ENCODE measurements at places on chromosomes 13 and 19.

GRCh38 chr13:101303521-101303920 is 112.8 kb downstream of the NALCN start:
- DNase-seq = no peak

- peak; percentile 44 for DNase-seq
Observed at GRCh38 chr13:27476943-27477703, 26.8 kb upstream of the MTIF3 start.

DNA sequence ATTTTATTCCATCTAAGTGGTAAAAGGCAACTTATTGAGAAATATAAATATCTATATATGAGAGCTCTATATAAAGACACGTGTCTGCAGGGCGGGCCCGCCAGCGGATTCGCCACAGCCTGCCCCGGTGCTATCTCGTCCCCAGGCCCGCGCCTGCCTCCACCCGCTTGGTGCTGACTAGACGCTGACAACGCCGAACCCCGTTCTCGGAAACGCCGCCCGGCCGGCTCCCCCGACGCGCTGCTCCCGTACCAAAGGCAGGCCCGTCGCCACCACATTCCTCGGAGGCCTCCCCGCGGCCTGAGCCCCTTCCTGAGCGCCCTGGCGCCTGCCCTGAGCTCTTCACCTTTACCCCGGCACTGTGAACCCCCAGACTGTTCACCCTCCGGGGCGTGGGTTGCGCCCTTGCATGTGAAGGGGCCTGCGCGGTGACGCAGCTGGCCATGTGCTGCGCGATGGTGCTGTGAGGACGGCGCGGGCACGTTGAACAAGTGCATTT is 6.0 kb downstream of the PLEKHJ1 start:
- no peak for DNase-seq

DNA sequence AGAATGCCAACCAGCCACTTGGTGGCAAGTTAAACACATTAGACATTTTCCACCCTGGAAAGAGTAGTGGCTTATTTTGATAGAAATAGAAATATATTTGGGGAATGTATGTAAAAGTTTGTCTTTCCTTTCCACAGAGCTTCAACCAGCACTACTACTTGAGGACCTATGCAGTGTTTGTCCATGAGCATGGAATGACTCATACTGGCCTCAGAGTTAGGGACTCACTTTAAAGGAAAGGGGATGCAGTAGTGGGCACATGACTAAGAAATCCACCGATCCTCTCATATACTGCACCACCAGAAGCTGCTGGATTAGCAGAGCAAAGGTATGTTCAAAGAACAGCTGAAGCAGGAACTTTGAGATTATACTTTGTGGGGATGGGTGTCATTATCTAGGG is 62.6 kb downstream of the LACC1 start:
- no peak for DNase-seq

DNA sequence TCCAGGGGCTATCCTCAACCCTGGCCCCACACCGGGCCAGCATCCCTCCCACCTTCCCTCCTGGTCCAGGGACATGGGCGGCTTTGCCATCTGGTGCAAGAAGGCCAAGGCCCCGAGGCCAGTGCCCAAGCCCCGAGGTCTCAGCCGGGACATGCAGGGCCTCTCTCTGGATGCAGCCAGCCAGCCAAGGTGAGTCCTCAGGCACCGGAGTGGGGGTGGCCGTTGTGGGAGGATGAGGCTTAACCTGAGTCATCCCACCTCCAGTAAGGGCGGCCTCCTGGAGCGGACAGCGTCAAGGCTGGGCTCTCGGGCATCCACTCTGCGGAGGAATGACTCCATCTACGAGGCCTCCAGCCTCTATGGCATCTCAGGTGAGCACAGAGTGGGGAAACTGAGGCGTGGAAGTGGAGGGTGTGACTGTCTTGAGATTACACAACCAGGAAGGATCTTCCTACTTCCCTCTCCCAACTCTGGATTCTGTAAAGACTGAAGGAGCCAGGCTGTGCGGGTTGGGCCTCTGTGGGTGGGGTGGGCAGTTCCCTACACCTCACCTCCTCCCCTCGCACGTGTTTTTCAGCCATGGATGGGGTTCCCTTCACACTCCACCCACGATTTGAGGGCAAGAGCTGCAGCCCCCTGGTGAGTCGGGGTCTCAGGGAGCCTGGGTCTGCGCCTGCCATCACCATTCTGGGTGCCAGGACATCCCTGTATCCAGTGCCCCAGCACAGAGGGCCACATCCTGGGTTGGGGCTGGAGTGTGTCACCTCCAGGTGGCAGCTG is 3.8 kb downstream of the MVB12A start:
- no peak for DNase-seq

DNA sequence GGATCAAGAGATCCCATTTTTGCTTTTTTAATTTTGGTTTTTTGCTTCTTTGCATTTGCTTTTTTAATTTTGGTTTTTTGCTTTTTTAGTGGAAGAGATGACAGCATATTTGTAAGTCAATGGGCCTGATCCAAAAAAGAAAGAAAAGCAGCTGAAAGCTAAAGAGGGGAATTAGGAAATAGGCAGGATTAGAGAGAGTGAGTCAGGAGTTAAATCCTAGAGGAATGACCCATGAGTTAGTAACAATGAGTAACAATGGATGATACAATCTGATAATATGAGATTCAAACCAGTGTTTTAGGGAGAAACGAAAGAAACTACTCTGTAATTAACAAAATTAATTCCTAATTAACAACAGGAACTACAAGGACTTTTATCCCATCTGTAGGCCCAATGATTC is 111.2 kb upstream of the SGCG start:
- DNase-seq = peak; percentile 87

- no peak for DNase-seq
Observed at GRCh38 chr19:29524912-29525831, 622 bp upstream of the VSTM2B start.

DNA sequence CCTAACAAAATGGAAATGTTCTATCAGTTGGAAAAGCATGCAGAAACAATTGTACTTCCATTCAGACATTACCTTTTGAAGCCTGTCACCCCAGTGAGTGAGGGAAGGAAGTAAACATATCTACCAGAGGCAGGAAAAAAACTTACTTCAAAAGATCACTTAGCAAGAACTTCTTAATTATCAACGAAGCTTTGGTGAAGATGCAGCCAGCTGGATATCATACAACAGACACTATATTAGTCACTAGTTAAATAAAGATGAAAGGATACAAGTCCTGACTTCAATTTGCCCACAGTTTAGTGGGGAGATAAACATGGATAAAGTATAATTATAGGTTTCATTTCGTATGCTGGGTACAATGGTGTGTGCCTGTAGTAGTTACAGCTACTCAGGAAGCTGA is 148.8 kb downstream of the TNFRSF19 start:
- DNase-seq = no peak

- DNase-seq = no peak
Observed at GRCh38 chr19:41327076-41327575, 17.2 kb downstream of the CCDC97 start.

- DNase-seq = no peak
Observed at GRCh38 chr19:12774588-12775555, at the start of gene HOOK2. Gene HOOK2, minus strand, starts transcription at chr19:12775552. Its CDS starts 103 bp downstream, at chr19:12775449.

DNA sequence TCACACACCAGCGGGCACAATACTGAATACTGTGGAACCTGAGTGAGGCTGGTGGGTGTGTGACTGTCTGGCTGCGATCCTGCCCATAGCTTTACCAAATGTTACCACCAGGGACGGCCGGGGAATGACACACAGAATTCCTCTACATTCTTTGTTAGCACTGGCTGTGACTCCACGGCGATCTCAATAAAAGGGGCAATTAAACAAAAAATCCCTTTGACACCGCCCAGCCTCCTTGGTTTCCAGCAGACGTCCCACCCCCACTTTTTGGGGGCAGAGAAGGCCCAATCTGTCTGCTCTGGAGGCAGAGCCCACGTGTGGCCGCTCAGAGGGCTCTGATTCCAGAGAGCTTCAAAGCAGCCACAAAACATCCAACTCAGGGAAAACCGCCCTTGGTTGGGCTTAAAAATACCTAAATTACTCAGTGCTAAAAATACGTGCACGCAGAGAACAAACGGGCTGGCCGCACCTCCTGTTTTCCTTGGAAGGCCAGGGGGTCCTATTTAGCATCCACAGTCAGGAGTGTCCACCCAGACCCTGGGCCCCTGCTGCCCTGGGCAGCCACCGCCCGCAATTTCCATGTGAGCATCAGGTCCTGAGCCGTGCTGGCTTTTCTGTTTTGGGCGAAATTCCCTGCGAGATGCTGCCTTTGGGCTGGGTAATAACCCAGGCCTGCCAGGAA is 47.8 kb downstream of the GADD45B start:
- peak; percentile 81 for DNase-seq

DNA sequence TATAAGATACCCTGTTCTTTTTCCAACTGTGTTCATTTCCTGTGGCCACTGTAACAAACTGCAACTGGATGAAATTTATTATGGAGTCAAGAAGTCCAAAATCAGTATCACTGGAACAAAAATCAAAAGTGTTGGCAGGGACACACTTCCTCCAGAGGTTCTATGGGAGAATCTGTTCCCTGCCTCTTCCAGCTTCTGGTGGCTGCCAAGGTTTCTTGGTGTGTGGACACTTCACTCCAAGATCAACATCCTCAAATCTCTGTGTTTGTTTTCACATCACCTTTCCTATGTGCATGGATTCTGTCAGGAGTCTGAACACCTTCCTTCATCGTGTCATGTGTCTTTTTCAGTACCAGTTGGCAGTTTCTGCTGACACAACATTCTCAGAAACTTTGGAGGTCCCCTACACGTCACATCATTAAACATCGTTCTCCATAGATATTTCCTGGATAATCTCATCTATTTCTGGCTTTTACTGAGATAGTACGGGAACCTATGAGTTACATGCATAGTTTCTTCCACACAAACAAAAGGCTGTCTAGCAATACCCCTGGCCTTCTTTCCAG is 15.2 kb upstream of the EFNB2 start:
- no peak for DNase-seq

- no peak for DNase-seq
Observed at GRCh38 chr19:40627486-40628279, 26.5 kb downstream of the LTBP4 start.

GRCh38 chr13:49348751-49349150 is 95.1 kb downstream of the CAB39L start:
- DNase-seq = no peak

- DNase-seq = no peak
Observed at GRCh38 chr13:112918266-112918665, 50.7 kb upstream of the MCF2L start.

DNA sequence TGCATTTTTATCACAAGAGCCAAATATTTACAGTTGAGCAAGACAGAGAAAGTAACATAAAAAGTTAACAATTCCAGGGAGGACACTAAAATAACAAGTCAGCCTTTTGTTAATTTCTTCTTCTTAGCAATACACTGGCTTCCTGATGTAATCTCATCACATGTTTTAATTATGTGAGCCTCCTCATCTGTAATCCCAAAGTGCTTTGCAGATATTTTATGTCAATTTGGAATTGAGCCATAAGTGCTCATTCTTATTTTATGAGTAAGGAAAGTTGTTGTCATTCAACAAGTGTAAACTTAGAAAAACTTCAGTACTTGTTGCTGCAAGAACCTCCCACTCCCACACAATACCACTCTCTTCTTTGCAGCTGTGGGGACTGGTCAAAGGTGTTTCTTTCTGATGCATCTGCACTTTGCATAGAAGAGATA is 223.6 kb downstream of the GPC6 start:
- DNase-seq = peak; percentile 55

GRCh38 chr13:77002590-77003190 is 10.8 kb downstream of the CLN5 start:
- DNase-seq = peak; percentile 76

GRCh38 chr13:94195715-94196114 is 283.8 kb downstream of the DCT start:
- DNase-seq = peak; percentile 67

DNA sequence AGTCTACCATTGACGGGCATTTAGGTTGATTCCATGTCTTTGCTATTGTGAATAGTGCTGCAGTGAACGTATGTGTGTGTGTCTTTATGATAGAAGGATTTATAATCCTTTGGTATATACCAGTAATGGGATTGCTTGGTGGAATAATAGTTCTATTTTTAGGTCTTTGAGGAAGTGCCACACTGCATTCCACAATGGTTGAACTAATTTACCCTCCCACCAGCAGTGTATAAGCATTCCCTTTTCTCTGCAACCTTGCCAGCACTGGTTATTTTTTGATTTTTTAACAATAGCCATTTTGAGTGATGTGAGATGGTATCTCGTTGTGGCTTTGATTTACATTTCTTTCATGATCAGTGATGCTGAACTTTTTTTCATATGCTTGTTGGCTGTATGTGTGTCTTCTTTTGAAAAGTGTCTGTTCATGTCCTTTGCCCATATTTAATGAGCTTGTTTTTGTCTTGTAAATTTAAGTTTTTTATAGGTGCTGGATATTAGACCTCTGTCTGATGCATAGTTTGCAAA is 37.5 kb downstream of the RFC3 start:
- no peak for DNase-seq

DNA sequence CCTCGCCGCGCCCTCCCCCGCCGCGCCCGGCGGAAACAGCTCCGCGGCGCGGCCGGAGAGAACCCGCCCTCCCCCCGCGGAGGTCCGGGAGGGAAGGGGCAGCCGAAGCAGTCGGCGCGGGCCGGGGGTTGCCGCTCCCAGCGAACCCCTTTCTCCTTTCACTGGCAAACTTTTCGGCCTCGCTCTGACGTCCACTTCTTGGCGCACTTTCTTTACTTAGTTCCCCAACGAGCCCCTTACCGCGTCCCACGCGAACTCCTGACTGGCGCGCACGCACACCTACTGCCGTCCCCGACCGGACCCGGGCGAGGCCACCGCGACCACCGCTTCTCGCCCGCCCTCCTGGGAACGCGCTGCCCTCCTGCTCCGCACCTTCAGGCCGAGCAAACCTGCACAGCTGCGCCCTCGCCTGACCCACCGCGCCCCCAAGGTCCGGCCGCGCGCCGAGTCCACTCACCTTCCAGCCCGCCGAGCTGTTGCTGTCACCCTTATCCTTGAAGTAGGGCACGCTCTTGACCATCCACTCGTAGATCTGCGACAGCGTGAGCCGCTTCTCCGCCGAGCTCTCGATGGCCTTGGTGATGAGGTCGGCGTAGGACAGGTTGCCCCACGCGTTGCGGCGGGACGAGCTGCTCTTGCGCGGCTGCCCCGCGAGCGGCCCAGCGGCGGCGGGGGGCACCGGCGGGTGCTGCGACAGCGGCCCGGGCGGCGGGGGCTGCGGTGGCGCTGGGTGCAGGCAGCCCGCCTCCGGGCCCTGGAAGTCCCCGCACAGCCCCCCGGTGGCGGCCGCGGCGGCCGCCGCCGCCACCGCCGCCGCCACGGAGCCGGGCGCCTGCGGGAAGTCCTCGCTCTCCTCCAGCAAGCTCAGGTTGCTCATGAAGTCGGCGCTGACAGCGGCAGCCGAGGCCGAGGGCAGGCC is 1.1 kb downstream of the FOXO1 start:
- DNase-seq = peak; percentile 50

Data from adipocyte (in vitro differentiated cells).